ENCODE measurements at places on chromosomes 16 and 17. TPM values are rescaled to one million over a fixed set of nuclear protein-coding genes. Genes with fewer than 3 reads are reported as not detected.

C17orf100 gene
- 3.6 TPM for polyA plus RNA-seq

- DNase-seq: no peak
Observed at GRCh38 chr16:12002447-12003006, 26.0 kb downstream of the SNX29 start.

- DNase-seq: no peak
Observed at GRCh38 chr16:52825892-52826291, 226.8 kb downstream of the CHD9NB start.

SAP30BP gene
- polyA plus RNA-seq: 83.7 TPM

MPP3 gene
- 5.8 TPM for polyA plus RNA-seq

PDE6G gene
- 4.0 TPM for polyA plus RNA-seq

DNA sequence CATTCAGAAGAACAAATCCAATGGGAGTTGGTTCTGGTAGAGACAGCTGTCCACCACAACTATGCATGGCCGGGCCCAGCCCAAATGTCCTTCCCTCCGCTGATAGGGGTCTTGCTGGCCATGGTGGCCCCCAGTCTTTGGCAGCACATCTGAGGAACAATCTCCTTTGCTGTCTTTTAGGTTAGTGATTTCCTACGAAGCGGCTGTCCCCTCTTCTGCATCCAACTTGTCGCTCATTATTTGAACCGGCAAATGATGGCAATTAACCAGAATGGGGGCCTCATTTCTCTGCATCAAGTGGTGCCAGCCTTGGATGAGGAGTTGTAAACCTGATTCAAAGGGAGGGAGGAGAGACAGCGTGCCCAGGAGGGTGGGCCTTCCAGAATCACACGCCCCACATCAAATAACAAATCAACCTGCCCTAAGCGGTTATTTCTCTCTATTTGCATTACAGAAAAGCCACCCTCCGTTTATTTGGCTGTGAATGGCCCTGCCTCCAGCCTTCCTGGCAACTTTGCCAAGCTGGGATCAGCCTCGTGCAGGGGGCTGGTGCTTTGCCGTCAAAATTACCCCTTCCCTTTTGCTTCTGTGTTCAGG, 156.5 kb downstream of the RGS9 start:
- no peak for DNase-seq

- DNase-seq: no peak
Observed at GRCh38 chr17:79404136-79404911, 206.5 kb downstream of the RBFOX3 start.

KRTAP1-1 gene
- polyA plus RNA-seq: not detected

KRTAP9-4 gene
- polyA plus RNA-seq: not detected

- no peak for DNase-seq
Observed at GRCh38 chr16:56970934-56971767, 9.4 kb downstream of the CETP start.

GRCh38 chr17:5127910-5128309, 12.1 kb downstream of the USP6 start:
- DNase-seq: no peak

- DNase-seq: no peak
Observed at GRCh38 chr16:67719778-67720144, 645 bp upstream of the GFOD2 start.

- no peak for DNase-seq
Observed at GRCh38 chr17:83200231-83200699, 120.9 kb downstream of the METRNL start.

- no peak for DNase-seq
Observed at GRCh38 chr17:81207610-81208581, 14.9 kb downstream of the CEP131 start.
